ENCODE measurements at places on chromosomes 6 and 20.

GRCh38 chr6:34284563-34285447 lies 36.0 kb upstream of the SMIM29 start:
- DNase-seq, result no peak

DNA sequence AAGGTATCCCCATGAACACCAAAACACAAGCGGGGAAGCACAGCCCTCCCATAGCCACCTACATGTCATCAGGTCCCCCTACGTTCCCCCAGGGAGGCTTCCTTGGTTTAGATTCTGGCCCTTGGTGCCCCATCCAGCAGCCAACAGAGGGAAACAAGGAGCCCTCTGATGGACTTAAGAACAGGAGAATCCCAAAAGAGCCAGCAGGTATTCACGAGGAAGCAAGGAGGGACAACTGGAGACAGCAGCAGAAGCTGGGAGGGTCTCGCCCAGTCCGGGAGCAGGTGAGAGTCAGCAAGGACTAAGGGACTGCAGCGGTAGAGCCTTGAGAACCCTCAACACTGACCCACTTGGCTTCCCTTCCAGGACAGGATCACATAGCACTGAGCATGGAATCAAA lies 58.4 kb upstream of the TOP1 start:
- no peak for DNase-seq

GRCh38 chr6:117619178-117619577 lies 16.9 kb upstream of the GOPC start:
- no peak for DNase-seq

GRCh38 chr6:75624988-75625387 lies 23.3 kb downstream of the SENP6 start:
- no peak for DNase-seq

DNA sequence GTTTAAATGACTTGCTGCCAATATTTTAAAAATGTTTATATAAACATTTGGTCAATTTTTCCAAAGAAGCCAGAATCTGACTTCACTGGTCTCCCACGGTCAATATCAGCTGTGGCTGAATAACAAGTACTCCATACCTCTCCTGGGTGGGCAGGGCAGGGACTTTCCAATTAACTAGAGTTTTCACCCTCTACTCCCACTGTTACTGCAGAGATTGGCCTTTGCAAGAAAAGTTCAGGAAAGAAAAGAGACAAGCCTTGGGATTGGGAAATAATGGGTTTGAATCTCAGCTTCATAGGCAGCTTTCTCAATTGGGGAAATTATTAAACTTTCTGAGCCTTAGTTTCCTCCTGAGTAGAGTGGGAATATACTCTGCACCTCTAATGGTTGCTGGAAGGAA lies 236.9 kb downstream of the PRL start:
- DNase-seq, result no peak

GRCh38 chr6:56689663-56690062 lies 47.0 kb upstream of the DST start:
- no peak for DNase-seq

- DNase-seq, result peak; percentile 18
Measured at GRCh38 chr20:44738813-44739477, 6.7 kb upstream of the KCNK15 start.

DNA sequence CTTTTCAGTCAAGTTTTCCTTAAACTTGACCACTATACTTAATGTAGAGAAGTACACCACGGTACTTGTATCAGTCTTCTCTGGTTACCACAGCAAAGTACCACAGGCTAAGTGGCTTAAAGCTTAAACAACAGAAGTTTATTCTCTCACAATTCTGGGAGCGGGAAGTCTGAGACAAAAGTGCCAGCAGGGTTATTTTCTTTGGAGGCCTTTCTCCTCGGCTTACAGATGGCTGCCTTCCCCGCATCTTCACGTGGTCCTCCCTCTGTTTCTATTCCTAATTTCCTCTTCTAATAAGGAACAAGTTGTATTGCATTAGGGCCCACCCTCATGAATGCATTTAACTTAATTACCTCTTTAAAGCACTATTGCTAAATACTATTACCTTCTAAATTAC lies 258.0 kb downstream of the PLCB1 start:
- no peak for DNase-seq

- no peak for DNase-seq
Measured at GRCh38 chr6:34388421-34388820, 4.0 kb downstream of the NUDT3 start.

- no peak for DNase-seq
Measured at GRCh38 chr20:46764068-46764467, 54.6 kb downstream of the SLC2A10 start.

DNA sequence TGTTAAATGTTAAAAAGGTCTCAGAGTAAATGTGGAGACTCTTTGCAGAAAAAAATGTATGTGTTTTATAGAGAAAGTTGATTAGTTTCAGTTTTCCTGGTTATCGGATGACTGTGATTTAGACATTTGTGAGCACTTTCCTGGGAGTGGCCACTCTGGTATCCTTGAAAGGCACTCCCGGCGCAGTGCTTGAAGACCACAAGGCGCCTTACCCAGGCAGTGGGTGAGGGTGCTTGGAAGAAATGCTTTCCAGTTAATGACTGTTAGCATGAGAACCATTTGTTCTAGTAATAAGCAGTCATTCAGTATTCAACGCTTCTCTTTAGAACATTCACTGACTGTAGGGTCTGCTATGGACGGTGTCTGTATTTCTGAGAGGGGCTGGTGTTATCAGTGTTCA lies 7.2 kb downstream of the CDS2 start:
- no peak for DNase-seq

- DNase-seq, result peak; percentile 91
Measured at GRCh38 chr6:13711733-13712598, at the start of gene RANBP9. RANBP9 (minus strand) TSS chr6:13711835; CDS start chr6:13711505, 330 bp downstream.

GRCh38 chr20:3766422-3767109 lies 987 bp downstream of the ADISSP start:
- no peak for DNase-seq

DNA sequence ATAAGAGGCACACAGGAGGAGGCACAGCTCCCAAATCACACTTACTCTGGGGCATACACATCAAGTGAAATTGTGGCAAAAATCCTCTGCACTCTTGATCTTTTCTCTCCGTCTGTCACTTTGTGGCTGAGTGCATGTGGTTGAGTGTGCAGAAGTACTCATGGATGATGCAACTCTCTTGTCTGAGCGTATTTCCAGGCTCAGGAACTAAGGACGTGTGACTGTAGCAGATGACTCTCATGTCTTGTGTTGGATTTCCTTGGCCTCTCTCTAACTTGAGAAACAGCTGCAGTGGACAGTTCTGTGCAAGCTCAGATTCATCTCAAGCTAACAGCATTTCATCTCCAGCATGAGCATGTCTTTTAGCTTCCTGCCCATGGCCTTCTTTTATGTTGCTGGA lies 245.4 kb upstream of the FLRT3 start:
- peak; percentile 49 for DNase-seq

DNA sequence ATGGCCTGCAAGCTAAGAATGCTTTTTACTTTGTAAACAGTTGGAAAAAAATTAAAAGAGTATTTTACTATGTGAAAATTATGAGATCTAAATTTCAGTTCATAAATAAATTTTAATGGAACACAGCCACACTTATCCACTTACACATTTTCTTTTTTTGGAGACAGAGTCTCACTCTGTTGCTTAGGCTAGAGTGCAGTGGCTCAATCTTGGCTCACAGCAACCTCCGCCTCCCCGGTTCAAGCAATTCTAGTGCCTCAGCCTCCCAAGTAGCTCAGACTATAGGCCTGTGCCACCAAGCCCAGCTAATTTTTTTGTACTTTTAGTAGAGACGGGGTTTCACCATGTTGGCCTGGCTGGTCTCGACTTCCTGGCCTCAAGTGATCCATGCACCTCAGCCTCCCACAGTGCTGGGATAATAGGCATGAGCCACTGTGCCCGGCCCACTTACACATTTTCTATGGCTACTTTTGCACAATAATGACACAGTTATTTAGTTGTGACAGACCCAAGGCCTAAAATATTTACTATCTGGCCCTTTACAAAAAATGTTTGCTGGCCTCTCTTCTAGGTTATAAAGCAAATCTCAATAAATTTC lies 109.6 kb downstream of the INSM1 start:
- DNase-seq, result no peak

DNA sequence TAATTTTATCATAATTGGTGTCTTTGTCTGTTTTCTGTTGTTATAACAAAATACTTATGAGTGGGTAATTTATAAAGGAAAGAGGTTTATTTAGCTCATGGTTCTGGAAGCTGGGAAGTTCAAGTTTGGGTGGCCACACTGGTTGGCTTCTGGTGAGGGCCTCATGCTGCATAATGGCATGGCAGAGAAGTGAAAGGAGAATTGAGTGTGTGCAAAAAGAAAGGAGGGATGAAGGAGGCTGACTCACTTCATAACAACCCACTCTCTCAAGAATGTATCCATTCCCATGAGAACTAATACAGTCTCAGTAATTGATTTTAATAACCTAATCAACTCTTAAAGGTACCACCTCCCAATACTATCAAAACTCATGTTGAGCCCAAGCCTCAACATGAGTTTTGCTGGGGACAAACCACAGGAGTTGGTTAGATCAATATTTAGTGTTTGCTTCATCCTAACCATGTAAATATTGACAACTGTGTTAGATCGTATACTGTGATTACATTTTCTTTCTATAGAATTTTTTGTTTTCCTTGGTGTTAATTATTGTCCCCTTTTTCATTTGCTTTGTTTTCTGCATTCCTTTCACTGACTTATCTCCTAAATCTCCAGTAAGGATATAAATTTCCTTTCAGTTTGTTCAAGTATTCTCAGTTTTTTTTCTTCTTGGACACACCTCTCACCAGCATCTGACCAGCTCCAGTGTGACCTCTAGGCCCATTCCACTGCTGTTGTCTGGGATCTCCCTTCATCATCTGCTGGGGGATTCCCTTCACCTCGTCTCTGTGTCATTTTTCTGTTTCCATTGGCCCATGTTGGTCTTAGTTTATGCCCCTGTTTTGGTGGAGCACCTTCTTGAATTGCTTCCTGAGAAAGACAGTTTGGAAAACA lies 54.8 kb upstream of the SCGN start:
- DNase-seq, result no peak

DNA sequence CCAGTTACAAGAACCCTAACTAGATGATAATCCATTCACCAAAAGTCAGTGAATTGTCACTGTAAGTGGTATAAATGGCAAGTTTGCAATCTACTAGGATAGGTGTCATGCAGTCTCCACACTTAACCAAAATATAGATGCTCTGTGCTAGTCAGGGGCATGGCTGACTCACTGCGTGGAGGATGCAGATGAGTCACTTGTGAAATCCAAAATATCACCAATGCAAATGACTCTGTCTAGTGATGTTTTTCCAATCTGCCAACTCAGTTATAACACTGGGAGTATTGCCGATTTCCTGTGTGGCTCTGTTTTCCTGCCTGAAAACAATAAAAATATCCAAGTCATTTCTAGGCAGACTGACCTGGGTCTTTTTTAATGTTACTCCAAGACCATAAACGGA lies 47.8 kb upstream of the NRSN1 start:
- no peak for DNase-seq

DNA sequence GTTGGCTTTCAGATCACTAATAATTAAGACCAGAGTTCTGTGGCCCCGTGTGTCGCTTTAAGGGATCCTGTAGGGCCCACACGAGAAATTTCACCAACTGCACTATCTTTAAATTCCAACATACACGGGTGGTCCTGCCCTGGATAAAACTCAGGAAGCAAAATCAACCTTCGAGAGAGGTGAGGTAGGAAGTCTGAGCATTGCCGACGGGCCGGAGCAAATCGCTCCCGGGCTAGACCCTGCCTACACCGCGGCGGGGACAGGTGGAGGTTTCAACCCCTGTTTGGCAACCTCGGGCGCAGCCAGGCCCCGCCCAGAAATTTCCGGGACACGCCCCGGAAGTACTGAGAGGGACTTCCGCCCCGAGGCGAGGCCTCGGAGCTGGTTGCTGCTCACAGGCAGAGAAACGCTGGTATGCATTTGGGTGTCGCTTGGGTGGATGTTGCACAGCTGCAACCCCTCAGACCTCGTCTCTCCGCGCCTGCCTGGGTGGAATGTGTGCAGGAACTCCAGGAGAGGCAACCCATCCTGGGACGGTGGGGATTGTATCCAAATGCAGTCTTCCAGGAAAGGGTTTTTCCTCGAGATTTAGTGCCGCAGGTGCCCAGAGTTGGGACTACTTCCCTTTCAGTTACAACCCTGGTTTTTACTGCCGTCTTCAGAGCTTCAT lies 19.9 kb downstream of the ZKSCAN8 start:
- DNase-seq, result no peak

DNA sequence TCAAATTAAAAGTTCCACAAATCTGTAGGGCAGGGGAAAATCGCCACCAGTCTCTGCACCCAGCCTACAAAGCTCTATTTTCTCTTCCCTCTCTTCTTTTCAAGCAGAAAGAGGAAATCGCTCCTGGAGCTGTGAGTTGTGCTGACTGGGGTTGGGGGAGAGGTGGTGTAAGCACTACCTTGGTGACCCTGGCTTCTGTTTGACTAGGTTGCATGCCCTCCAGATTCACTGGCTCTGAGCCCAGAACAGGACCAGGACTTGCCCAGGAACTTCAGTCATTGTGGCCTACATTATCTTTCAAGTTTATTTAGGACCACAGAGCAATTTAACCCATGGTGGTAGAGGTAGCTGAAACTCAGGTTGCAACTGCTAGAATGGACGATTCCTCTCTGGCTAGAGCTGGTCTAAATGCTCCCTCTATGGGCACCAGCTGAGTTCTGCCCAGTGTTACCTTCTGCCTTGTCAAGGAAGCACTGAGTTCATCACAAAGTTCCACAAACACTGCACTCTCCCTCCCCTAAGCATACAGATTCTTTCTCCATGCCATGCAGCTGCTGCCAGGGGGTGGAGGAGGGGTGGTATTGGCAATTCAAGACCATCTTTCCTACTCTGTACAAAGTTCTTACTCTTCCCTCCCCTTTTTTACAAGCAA lies 122.0 kb upstream of the BMP5 start:
- DNase-seq, result no peak

GRCh38 chr6:3157131-3157933 lies at the start of gene TUBB2A:
TUBB2A (minus strand) TSS chr6:3157544; CDS start chr6:3157463, 81 bp downstream.
- DNase-seq, result peak; percentile 22

- no peak for DNase-seq
Measured at GRCh38 chr20:33291416-33291815, 8.4 kb downstream of the BPIFB1 start.

DNA sequence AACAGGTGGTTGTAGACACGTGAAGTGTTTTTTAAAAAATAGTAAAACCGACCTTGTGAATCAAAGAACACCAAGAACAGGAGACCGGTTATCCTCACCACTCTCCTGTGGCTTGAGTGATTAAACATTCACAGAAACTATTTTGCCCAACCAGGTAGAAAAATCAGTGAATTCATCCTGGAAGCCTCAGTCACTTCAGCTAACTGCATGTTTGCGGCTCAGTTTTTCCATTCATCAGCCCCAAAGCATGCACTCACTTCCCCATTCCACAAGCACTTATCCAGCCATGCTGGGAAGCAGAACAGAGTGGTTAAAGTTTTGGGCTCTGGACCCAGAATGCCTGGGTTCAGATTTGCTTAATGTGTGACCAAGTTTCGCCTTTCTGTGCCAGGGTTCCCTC lies 2.4 kb downstream of the LRRN4 start:
- no peak for DNase-seq

DNA sequence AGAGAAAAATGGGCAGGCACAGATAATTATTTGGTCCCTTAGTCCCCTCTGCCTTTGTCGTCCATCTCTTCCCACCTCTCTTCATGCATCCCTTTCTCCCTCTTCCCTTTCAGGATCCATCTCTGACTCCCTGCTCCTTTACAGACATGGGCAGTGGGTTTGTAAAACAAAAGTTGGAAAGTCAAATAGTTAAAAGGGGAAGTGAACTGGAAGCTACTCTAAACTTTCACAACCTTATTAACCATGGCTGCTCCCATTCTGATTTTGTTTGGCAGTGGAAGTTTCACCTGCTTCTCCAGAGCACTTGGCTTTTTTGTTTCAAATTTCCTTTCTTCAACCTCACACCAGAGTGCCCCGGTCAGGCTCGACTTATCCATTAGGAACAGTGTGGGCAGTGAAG lies 1.2 kb downstream of the HLA-DQA2 start:
- DNase-seq, result no peak

- peak; percentile 33 for DNase-seq
Measured at GRCh38 chr6:142692942-142693341, 252.0 kb downstream of the HIVEP2 start.
